ENCODE measurements at places on chromosomes 12 and 14. TPM values are rescaled to one million over a fixed set of nuclear protein-coding genes. Genes with fewer than 3 reads are reported as not detected.

TSPAN8 gene
- total RNA-seq = under 0.01 TPM

TAS2R19 gene
- 5.3 TPM for total RNA-seq

GRCh38 chr12:22100958-22101748 lies 55.1 kb downstream of the CMAS start:
- DNase-seq = peak; percentile 59

NEUROD4 gene
- not detected for total RNA-seq

DNA sequence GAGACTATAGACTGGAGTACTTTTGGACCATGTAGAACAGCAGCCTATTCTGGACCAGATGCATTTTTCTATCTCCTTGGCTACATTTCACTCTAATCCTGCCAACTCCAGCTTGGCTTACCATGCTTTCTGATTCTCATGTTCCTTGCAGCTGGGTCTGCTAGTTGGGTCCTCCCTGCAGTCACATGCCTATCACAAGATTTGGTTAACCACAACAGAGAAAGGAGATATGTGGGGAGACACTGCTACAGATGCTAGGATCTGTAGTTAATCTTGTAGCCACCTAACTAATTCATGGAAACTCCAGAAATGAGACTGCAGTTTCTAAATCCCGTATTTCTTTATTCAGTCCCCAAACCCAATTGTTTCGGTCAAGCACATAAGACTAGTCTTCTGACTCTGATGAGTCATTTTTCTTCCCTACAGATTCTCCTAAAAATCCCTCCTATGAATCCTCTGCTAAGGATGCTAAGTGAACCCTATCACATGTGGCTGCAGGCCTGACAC lies 410.6 kb downstream of the DAD1 start:
- DNase-seq = peak; percentile 22

- DNase-seq = no peak
Observed at GRCh38 chr14:25406818-25407217, 356.9 kb upstream of the STXBP6 start.

FAM181A gene
- not detected for total RNA-seq

SMAGP gene
- 5.1 TPM for total RNA-seq

DNA sequence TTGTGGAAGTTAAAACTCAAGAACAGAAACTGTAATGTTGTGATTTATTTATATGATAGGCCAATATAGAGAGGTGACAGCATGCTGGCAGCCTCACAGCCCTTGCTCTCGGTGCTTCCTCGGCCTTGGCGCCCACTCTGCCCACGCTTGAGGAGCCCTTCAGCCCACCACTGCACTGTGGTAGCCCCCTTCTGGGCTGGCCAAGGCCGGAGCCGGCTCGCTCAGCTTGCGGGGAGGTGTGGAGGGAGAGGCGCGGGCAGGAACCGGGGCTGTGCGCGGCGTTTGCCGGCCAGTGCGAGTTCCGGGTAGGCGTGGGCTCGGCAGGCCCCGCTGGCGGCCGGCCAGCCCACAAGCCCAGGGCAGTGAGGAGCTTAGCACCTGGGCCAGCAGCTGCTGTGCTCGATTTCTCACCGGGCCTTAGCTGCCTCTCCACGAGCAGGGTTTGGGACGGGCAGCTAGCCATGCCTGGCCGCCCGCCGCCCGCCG lies 65.8 kb upstream of the SLC8A3 start:
- DNase-seq = peak; percentile 10

PLEKHH1 gene
- total RNA-seq = 0.33 TPM

DNA sequence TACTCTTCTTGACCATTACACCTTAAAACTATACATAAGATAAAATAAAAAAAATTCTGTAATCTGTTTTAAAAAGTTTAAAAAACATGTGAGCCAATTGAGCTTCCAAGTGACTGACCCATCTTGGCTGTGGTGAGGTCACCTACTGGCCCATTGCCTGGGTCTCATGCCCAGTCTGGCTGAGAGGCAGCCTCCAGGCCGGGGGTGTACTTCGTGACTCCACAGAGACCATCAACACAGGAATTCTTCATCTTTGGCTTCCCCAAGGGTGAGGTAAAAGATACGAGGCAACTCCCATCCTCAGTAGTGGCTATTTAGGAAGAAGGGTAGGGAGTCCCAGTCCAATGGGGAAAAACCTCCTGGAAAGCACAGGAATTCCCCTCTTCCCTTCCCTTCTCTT lies 113.2 kb downstream of the APAF1 start:
- peak; percentile 83 for DNase-seq

SELPLG gene
- 0.51 TPM for total RNA-seq

OVCH1 gene
- total RNA-seq = 0.51 TPM

PLCZ1 gene
- total RNA-seq = not detected

DNAJC22 gene
- total RNA-seq = 4.6 TPM

GRCh38 chr14:76203086-76204001 lies 51.6 kb downstream of the GPATCH2L start:
- DNase-seq = peak; percentile 95

- DNase-seq = no peak
Observed at GRCh38 chr12:91914701-91915100, 230.9 kb downstream of the BTG1 start.

GRCh38 chr12:7241404-7242005 lies 52.0 kb downstream of the PEX5 start:
- DNase-seq = peak; percentile 27

ANG gene
- total RNA-seq = 5.1 TPM

TROAP gene
- 0.51 TPM for total RNA-seq

- DNase-seq = no peak
Observed at GRCh38 chr12:2287151-2287550, 234.4 kb downstream of the CACNA1C start.

Measured in fibroblast of lung (primary cell).